ENCODE measurements at places on chromosomes 6 and 20.

DNA sequence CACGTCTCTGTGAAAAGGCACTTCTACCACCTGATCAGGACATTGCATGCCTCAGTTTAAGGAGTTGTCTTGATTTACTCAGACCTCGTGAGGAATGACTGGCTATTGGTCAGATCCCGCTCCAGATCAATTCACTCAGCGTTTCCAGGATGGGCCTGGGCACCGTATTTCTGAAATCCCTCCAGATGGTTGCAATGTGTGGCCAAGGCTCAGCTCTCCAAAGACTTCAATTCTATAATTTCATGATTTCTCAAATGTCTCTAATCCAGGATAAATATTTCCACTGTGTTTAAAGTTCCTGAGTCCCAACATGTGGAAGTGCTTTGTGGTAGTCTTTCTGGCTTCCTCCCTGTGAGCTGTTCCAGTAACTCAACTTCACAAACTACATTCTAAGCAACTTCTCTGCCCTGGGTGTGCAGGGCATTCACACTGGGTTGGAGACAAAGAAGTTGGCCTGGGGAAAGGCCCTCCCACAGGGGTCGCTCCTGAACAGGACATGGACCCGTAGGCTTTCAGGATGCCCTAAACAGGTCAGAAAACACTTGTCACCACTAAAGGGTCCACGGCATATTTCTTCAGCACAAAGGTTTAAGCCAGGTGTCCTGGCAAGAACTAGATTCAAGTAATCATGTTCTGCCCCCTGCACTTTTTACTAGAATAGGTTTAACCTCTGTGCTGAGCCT lies 212.1 kb downstream of the WDR27 start:
- DNase-seq, result no peak

GRCh38 chr6:135166515-135166914 lies 14.6 kb upstream of the MYB start:
- no peak for DNase-seq

- no peak for DNase-seq
These were observed 19.9 kb downstream of the GRM4 start for GRCh38 chr6:34125939-34126338.

DNA sequence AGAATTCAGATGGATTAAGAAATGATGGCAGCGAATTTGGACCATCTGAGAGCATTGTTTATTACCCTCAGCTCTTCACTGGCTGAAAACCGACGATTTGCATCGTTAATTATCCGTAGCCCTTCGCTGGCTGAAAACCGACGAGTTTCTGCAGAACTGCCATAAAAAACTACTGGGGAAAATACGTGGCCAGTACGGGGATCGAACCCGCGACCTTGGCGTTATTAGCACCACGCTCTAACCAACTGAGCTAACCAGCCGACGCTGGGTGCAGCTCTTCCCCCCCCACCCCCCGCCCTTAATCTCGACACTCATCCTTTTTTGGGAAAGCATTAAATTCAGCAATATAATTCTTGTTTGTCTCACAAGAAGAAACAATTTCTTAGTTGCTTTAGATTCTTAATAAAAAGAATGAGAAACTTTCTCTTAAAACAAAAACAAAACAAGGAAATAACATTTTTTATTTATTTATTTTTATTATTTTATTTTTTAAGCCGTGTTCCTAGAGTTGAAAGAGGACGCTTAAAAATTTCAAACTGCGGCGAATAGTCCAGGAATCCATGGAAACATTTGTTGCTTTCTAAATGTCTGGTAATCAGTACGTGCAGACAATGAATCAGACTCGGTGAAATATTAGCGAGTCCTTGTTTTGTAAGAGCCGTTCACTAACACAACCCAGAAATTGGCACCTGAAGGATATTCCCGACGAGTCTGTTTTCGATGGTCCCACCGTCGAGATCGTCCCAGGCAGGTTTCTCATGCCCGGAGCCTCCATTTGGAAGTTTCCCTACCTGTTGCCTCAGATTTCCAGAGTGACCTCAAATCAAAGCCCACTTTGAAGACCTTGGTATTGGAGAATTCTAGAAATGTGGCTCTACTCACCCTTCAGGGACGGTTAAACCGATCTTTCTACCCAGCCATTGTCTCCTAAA lies 27.8 kb downstream of the PRSS16 start:
- DNase-seq, result no peak

DNA sequence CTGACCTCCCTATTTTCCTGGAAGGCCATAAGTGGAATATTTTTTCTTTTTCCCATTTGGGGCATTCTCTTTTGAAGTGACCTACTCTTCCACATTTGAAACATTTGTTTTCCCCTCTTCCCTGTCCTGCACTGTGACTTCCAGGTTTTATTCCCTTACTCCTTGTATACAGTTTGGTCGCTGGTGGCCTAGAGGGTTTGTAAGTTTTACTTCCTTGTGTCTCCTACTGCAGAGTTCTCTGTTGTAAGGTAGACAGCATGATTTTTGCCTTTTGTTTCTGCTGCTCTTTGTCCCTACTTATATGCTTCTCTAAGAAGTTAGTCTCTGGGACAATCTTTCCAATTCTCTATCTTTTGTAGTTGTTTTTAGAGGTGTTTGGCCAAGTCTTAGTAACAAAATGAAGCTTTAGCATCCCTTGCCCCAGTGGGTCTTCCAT lies 7.4 kb upstream of the ZNFX1 start:
- DNase-seq, result no peak

- no peak for DNase-seq
These were observed 66.4 kb upstream of the STMND1 start for GRCh38 chr6:17035257-17036064.

- no peak for DNase-seq
These were observed 4.5 kb upstream of the COL9A3 start for GRCh38 chr20:62812181-62812906.

- DNase-seq, result no peak
These were observed 71.5 kb upstream of the ISM1 start for GRCh38 chr20:13149371-13150105.

GRCh38 chr20:36587388-36588070 lies 14.1 kb downstream of the TGIF2 start:
- DNase-seq, result no peak

All from AG04450 (cell line).